ENCODE measurements at places on chromosomes 11 and 22.

GRCh38 chr11:124900464-124900863 is 2.8 kb upstream of the ROBO4 start:
- DNase-seq = no peak

- DNase-seq = no peak
Measured at GRCh38 chr11:61781585-61781984, 10.8 kb downstream of the TMEM258 start.

GRCh38 chr11:66861038-66861773 is 4.3 kb downstream of the LRFN4 start:
- DNase-seq = no peak

- no peak for DNase-seq
Measured at GRCh38 chr22:43889201-43889859, 2.5 kb downstream of the PNPLA5 start.

DNA sequence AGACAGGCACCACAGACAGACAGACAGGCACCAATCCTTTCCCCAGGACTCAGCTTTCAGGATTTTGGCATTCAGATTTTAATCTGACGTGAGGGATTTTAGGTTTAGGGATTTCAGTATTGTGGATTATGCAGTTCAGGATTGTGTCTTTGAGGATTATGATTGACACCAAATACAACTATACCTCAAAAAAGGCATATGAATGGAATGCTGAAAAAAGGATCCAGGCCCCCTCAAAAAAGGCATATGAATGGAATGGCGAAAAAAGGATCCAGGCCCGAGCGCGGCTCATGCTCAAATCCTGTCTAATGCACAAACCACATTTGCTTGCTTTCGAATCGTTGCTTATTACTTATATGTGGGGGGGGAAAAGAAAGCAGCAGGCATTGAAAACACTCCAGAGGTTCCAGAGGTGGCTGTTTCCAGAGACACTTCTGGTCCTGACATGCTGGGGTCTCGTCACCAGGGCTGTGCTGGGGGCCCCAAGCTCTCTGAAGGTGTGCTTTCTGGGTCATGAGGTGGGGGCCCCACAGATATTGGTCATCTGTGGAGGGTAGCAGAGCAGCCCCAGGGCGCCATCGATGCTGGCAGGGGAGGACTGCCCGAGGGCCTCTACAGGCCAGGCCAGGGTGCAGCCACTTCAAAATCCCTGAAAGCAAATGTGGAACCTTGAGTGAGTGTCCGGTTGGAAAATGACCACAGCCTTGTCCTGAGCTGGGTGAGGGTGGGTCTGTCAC is 16.8 kb upstream of the OSBPL5 start:
- DNase-seq = no peak

DNA sequence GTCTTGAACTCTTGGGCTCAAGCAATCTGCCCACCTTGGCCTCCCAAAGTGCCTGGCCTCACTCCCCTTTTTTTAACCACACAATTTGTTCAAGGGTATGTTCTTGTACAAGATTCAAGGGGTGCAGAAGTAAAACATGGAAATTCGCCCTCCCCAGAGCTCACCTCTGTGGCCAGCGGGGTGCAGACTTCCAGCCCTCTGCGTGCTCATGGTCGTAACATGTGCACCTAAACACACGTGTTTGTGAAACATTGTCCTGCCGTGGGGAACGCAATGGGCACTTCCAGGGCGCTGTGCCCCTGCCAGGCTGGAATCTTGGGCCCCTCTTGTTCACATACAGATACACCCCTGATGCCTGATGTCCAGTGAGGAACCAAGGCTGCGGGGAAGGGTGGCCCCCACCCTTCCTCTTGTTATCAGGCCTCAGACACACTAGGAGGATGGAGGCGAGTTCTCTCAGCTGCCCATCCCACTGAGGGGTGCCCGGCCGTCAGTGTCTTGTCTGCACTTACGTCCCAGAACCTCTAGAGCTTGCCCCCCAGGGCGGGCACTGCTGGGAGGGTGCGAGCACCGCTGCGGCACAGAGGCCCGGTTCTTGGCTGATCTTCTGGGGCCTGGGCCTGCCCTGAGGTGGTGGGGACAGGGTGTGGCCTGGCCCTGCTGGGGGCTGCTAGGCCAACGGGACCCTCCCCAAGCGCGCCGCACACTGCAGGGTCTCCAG is 4.1 kb upstream of the EPS8L2 start:
- no peak for DNase-seq

DNA sequence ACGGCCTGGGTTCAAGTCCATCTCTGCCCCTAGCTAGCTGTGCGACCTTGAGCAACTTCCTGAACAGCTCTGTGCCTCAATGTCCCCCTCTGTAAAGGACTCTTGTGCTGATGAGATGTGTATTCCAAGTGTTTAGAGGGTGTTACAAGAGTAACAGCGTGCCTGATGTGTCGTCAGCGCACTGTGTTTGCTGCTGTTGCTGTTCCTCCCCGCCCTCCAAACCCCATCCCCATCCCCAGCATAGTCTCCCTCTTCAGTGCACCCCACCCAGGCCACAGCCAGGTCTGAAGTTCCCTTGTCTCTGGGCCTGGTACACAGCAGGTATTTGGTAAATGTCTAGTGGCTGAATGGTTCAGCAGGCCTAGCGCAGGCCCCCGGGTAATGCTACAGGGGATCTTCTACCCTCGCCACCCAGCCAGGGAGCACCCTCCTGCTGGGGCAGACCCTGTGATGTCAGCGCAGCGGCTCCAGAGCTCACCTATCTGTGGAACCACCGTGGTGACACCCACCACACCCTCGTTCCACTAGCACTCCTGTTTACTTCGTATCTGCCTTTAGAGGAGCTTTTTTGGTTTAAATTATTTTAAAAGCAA is 10.3 kb downstream of the CBX7 start:
- no peak for DNase-seq

GRCh38 chr11:111459506-111460270 is 52.5 kb downstream of the BTG4 start:
- no peak for DNase-seq

DNA sequence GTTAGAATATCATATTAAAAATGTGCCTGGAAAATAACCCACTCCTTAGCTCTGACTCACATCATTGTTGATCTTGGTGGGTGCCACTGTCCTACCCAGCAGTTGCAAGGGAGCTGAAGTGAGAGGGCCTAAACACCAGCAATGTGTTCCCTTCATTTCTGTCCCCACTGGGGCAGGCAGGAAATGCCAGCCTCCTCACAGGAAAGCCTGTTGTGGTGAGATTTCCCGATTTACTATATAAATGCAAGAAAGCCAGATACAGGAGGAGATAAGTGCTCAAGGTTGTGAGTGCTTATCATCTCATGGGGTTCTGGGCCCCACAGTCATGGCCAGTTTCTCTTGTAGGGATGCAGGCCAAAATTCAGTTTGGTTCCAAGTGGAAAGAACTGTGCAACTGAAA is 15.8 kb upstream of the FLI1 start:
- DNase-seq = no peak

DNA sequence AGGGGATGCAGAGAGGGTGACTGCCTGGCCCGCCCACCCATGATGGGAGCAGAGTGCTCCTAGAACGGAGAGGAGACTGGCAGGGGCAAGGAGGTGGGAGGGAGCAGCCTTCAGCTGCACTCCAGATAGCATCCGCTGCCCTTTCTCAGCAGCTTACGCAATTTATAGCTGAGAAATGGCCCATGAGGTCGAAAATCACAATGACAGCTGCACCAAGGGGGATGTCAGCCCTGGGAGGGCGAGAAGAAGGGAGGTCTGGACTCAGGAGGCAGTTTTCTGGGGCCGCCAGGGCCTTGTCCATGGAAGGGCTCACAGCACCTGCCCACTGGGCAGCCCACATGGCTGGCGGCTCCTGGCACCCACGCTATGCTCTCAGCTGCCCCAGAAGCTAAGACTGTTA is 17.6 kb upstream of the MOB2 start:
- DNase-seq = no peak

DNA sequence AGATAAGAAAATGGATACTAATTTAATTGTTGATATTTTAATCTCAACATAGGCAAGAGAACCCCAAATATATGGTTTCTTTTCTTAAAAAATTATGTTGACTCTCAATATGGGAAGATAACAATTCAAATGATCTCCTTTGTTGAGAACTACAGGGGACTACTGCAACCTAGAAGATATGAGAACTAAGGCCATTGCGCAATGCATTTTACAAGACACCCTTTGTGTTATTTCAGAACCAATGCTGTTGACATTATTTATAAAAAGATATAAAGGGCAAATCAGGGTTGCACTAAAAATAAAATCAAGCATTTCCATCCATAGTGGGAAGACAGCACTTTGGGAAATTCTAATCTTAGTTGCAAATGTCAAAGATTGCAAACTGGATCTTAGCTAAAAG is 322.3 kb downstream of the SOX6 start:
- no peak for DNase-seq

- DNase-seq = no peak
Measured at GRCh38 chr11:36487619-36488018, 22.5 kb downstream of the TRAF6 start.

- no peak for DNase-seq
Measured at GRCh38 chr11:17692931-17693330, 26.4 kb upstream of the MYOD1 start.

DNA sequence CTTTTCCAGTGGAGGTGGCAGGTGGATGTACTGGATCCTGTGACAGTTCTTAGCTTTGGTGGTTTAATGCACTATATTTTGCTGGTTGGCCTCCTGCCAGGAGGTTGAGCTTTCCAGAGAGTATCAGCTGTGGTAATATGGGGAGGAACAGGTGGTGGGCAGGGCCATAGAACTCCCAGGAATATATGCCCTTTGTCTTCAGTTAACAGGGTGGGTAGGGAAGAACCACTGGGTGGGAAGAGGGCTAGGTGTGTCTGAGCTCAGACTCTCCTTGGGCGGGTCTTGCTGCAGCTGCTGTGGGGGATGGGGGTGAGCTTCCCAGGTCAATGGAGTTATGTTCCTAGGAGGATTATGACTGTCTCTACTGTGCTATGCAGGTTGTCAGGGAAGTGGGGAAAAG is 203.8 kb downstream of the DLG2 start:
- DNase-seq = peak; percentile 75

GRCh38 chr11:64891880-64892279 is 13.5 kb upstream of the EHD1 start:
- no peak for DNase-seq

- DNase-seq = no peak
Measured at GRCh38 chr11:64027651-64028397, 7.9 kb upstream of the FLRT1 start.
